GM23338 (cell line): ENCODE measurements at places on chromosomes 3 and 15. TPM values are rescaled to one million over a fixed set of nuclear protein-coding genes. Genes with fewer than 3 reads are reported as not detected.

DNA sequence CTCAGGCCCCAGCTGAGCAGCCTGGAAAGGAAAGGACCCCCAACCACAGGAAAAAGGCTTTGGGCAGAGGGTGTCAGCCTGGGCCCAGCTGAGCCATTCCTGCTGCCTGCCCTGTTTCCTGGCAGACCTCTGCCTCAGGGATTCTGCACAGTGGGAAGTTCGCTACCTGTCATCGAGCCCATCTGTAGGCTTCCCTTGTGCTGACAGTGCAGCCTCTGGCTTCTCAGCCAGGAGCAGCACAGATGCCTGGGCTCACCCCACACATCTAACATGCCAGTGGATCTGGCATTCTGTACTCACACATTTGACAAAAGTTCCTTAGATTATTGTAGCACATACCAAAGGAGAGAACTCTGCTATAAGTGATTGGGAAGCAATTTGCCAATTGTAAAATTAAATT lies 202.2 kb downstream of the SSR3 start:
- DNase-seq, result no peak

- no peak for DNase-seq
These were observed 10.9 kb downstream of the PLCD1 start for GRCh38 chr3:38018296-38019266.

- DNase-seq, result no peak
These were observed 53.7 kb upstream of the GYG1 start for GRCh38 chr3:148937467-148938255.

Gene GAP43
- 16.1 and 22.7 TPM in 2 replicates for total RNA-seq

- no peak for DNase-seq
These were observed 75.2 kb downstream of the LRIG1 start for GRCh38 chr3:66425576-66426114.

GRCh38 chr3:10743366-10744097 lies 72.5 kb upstream of the SLC6A11 start:
- no peak for DNase-seq

DNA sequence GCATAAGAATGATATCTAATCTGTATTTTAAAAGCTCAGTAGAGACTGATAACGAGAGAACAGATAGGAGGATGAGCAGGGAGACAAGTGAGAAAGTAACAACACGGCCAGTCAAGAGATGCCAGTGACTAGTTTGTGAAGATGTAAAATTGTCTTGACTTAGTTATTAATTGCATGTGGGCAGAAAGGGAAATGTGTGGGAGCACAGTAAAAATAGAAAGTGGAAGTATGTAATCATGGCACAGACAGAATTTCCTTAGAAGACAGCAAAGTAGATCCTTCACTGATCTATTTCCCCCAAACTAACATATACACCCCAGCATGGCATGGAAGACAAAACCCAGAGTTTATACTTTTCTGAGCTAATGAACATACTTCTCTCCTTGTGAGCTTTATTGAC lies 344.5 kb downstream of the FGF12 start:
- DNase-seq, result no peak

DNA sequence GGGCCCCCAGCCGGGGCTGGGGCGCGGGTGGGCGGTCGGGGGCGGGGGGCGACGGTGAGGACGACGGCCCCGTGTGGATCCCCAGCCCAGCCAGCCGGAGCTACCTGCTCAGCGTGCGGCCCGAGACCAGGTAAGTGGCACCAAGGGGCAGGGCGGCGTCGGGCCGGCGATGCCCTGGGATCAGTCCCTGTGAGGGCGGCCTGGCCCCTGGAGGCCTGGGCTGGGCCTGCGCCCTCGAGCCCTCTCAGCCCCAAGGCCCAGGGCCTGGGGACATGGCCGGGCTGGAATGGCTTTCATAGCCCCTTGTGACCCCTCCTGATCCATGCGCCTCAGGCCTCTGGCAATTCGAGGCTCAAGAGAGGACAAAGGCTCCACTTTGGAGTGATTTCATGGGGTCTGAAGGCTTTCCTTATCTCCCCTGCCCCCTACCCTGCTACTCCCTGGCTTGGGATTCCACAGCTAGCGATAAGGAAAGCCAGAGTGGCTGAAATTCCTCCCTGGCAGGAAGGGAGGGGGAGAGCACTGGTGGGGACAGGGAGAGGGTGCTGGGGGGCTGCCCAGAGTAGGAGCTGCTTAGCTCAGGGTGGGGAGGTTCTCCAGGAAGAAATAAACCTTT lies 418 bp downstream of the ALPK3 start:
- DNase-seq, result peak; percentile 75

Gene POTEB3
- total RNA-seq, result not detected in 2 replicates

GRCh38 chr3:43870844-43871626 lies 180.3 kb downstream of the ABHD5 start:
- DNase-seq, result no peak

Gene SPATA12
- 0.10 TPM in 1 of 2 replicates, not detected in the other for total RNA-seq

DNA sequence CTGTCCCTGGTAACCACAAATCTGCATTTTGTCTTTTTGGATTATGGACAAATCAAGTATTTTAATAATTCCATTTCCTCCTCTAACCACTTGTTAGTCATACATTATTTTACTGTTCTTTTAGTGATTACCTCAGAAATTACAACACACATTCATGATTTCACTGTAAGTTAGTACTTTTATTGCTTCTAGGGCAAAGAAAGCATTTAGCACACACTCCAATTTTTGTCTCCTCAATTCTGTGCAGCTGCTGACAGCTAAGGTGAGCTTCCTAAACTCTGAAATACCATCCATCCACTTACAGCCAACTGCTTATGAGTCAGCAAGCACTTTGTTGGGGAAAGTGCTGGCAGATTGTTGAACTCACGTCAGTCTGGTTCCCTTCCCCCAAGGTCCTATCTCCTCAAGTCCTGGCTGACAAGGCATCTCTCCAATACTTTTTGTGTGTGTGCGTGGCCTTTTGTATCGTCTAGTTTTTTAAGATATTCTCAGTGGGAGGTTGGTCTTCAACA lies 49.4 kb upstream of the TNFAIP8L3 start:
- peak; percentile 21 for DNase-seq
